Eye (tissue), 1 donor: ENCODE measurements at places on chromosomes 1 and 21.

DNA sequence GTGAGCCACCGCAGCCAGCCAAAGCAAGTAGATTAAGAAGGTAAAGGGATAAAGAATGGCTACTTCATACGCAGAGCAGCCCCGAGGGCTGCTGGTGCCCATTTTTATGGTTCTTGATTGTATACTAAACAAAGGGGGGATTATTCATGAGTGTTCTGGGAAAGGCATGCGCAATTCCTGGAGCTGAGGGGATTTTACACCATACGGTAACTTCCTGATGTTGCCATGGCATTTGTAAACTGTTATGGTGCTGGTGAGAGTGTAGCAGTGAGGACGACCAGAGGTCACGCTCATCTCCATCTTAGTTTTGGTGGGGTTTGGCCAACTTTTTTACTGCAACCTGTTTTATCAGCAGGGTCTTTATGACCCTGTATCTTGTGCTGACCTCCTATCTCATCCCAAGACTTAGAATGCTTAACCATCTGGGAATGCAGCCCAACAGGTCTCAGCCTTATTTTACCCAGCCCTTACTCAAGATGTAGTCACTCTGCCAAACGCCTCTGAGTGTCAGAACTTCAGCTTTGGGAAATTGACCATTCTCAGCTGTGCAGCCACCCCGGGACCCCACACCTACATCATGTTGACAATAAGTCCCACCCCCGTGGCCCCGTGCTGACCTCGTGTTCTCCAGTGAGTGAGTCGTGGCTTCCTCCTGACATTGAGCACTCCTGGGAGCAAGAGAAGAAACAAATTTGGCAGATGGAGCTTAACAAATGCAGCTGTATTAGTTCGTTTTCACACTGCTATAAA, 149.4 kb upstream of the COL6A1 start:
- no peak for DNase-seq

DNA sequence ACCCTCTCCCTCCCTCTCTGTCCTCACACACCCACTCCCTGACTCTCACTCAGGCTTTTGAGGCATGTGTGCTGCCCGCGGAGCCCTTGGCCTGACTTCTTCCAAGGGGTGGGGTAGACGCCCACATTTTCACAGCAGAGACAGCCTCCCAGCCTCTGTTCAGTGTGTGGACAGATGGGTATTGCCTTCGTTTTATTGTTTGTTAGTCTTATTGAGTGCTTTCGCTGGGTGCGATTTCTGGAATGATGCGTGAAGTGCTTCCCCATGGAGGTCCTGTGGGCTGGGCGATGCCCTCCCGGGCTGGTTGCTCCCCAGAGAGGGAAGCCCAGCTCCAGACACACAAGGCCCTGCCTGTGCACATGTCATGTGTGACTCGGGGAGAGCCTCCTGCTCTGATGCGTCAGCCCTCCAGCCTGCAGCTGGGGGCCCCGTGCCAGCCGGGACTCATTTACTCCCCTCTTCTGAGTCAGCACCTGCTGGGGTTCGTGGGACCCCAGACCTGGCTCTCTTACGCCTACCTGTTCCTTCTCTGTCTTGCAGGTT, 14.7 kb downstream of the PDXK start:
- DNase-seq: no peak

DNA sequence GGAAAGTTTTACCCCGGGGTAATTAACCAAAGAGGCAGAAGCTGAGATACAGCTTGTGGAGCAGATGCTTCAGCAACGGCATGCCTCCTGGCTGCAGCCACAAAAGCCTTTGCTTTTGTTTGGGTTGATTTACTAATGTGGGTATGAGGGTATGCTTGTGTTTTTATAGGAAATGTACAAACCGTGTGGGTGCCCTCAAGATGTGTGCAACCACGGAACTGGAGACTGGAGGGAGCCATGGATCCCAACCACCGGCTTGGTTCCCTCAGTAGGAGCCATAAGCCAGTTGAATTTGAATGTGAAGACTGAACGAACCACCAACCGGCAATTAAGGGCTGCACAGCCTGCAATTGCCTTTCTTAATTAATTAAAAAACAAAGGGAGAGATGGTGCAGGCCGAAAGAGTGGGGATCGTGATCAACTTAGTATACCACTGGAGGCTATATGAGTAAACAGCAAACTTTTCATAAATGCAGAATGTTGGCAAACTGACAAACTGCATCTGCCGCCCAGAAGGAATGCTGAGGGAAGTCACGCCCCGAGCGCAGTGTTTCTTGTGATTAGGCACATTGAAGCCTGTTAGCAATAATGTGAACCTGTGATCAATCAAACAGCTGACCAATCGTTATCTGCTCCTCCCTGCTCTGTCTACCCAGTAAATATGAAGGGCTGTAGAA, 104.1 kb downstream of the DISP1 start:
- DNase-seq: no peak

GRCh38 chr1:107966550-107966949, 1.6 kb upstream of the VAV3 start:
- no peak for DNase-seq

DNA sequence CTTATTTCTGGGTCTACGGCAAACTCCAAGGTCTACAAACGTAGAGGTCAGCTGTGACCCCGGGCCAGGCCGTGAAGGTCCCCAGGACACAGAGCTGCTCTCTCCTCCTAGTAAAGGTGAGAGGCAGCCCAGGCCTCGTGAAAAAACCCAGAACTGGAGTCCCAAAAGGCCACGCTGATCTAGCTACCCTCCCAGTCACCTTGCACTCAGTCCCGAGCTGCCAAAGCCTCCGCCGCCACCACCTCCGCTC, 125 bp downstream of the ATP5PF start:
- no peak for DNase-seq

- no peak for DNase-seq
Measured at GRCh38 chr1:75732703-75733102, 8.2 kb downstream of the ACADM start.

DNA sequence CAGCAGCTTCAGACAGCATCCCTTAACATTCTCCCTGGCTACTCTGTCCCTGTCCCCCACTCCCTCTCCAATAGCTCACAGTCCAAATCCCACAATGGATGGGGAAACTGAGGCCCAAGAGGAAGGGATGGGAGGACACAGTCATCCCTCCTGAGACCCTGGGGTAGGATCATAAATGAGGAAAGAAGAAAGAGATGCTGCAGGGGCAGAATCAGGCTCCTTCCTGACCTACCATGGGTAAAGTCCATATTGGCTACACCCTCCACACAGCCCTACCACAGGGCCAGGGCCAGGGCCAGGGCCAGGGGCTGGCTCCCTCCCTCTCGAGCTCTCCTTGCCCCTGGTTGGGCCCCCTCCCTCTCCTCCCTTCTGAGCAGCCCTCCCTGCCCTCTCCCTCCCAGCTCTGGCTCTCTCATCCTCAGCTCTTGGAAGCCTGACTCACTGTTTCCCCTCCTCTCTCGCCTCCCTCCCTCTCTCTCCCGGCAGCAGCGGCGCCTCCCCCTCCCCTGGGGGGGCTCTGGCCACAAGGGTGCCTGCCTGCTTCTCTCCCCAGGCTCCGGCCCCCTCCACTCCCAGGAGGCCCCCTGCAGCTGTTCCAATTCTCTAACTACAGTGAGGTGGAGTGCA, 4.9 kb downstream of the AHDC1 start:
- DNase-seq: peak; percentile 69
